NCI-H2171 (cell line): ENCODE measurements at places on chromosomes 2 and 18.
A peak's percentile ranks its signal among the peaks of the same experiment; 100 is the strongest.

- DNase-seq: no peak
These were observed 12.2 kb downstream of the PKDCC start for GRCh38 chr2:42060028-42060427.

DNA sequence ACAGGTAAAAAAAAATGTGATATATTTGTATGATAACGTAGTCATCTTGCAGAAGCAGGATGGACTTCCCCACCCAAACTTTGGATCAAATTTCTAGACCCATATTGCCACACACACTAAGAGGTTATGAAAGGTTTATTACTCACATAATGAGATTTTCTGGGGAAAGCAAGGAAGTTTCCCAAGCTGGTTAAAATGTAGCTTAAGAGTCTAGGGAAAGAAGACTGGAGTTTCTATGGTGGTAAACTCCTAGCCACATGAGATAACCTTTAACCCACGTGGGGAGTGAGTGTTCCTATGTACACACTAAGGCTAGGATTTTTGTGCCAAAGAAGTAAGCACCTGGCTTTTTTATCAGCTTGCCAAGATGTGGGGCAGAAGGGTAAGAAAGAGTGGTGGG, 335.7 kb upstream of the UBE2E3 start:
- DNase-seq: no peak

- no peak for DNase-seq
These were observed 70.8 kb upstream of the GATA6 start for GRCh38 chr18:22098563-22098989.

DNA sequence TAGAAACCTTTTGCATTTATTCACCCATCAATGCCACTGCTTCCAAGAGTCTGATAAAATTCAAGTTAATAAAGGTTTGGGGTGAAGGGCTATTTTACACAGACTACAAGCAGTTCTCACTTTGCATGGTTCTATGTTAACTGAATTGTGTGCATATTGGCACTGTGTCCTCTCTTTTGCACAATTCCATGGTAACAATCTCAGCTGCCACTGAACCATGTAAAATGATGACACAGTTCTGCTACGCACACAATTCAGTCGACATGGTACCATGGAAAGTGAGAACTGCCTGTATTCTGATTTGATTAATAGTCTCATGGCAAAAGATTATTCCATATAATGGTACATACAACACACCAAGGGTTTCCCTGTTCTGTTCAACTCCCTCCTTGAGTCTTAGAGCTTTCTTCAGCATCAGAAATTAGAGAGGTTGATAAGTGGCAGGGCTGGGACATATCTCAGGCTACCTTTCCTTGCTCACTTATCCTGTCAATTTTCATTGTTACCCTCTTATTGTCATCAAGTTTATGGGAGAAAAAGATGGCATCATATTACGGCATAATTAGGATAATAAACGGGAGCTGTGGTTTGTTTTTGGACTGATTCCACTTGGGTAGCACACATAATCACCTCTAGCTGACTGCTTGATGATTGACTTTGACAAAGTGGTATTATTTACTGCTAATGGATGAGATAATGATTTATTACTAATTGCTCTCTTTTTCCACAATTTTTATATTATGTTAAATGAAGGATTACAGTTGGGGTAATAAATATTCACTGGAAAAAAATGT, 139.3 kb upstream of the CREB1 start:
- peak; percentile 10 for DNase-seq

DNA sequence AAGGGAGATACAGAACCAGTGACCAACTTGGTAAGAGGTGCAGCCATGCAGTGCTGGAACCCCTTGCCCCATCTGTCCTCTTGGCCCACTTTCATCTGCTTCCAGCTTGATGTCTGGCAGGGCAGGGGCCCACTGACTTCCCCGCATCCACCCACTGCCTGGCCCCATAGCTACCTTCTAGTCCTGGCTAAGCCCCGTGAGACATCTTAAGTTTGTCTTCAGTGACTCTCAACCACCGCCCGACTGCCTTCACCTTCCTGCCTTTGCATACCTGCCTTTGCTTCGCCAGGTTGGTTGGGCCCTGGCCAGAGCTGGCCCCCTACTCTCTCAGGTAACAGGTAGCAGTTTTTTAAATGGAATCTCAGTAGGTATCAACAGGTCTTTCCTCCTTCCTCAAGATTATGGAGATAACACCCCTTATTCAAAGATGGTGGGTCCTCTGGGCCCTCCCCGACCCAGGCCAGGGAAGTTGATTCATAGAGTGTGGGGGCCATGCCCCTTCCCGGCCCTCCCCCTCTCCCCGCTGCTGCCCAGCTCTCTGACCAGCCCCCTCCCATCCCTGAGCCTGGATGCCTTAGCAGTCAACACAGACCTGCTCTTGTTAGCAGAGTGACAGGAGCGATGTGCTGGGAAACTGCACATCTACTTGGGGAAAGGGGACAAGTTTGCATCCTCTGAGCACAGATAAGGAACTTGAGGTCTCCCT, 2.8 kb downstream of the ARID5A start:
- no peak for DNase-seq
